ENCODE measurements at places on chromosomes 13 and 19. TPM values are rescaled to one million over a fixed set of nuclear protein-coding genes. Genes with fewer than 3 reads are reported as not detected.

The GMIP gene
- 10.8 TPM for total RNA-seq

DNA sequence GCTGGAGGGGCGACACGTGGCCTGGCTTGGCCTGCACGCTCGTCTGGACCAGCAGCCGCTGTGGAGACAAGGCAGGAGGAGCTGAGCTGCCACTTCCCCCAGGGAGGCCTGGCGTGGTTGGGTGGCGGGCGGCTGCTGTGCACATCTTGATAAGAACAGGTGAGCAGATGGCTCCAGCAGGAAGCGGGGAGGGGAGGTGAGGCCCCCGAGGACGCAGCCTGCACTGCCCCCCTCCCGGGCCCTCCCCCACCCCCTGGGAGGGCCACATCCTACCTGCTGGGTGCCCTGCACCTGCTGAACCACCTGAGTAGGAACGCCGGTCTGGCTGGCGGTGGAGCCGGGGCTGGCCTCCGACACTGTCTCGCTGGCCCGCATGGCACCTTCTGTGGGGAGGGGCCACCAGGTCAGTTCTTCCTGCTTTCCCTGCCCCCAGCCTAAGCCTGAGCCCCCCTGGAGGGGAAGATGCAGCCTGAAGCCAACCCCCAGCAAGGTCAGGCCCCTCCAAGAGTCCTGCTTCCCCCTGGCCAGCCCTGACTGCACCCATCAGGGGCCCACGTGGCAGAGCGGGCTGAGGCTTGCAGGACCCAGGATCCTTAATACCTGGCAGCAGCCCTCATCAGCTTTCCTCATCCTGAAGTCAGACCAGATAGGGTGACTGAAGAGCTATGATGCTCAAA is 22.8 kb downstream of the RFX1 start:
- no peak for DNase-seq

The ZNF667 gene
- total RNA-seq: 19.4 TPM

- no peak for DNase-seq
Observed at GRCh38 chr13:74550039-74550438, 415.8 kb upstream of the KLF12 start.

DNA sequence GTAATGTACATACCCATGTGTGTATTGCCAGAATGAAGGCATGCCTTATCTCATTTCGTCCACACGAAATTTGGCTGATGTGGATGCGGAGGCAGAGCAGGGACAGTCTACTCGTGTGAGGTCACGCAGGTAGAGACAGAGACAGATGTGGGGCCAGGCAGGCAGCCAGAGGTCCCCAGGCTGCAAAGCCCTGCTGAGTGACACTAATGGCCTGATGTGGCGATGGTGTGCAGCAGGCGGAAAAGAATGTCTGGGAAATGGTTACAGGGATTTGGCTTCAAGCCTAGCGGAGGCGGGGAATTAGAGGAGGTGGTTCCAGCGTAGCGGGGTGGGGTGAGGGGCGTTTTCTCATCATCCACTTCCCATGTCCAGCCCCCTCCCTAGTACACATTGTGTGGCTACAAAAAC is 4.2 kb upstream of the IZUMO2 start:
- DNase-seq: peak; percentile 11

DNA sequence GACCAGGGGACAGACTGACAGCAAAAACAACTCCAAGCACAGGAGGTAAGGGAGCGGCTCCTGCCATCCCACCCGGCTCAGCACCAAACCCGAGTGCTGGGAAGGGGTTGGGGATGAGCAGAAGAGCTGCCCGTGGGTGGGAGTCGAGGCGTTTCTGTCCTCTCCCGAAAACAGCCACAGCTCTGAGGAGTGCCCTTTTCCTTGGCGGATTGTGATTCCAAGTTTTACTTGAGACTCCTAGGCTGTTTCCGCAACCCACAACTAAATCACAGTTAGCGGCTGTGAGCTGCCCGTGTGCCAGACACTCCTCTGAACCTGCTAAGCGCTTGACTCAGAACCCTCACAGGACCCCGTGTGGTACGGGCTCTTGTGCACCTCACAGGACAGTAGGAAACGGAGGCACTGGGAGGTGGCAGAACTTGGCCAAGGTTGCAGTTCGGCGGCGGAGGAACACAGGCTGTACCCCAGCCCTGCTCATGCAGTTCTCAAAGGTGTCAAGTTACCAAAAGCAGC is 21.4 kb downstream of the CFAP97D2 start:
- DNase-seq: no peak

The ARHGEF1 gene
- total RNA-seq: 27.0 TPM

GRCh38 chr13:40665126-40666044 is 1.1 kb downstream of the FOXO1 start:
- no peak for DNase-seq

DNA sequence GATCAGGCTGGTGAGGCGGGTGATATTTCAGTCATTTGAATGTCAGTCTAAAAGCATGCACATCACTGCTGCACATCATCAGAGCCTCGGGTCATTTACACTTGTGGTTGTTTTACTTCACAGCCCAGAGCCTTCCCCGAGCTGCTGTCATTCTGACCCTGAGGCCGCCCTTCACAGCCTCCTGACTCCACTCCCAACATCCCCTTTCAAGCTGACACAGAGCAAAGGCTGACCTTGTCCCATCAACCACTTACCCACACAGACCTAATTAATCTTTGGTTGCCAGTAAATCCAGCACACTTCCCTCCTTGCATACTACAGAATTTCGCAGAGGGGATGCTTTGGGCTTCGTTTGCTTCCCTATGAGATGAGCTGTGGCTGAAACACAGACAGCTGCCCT is 528.1 kb downstream of the DIAPH3 start:
- DNase-seq: no peak

GRCh38 chr13:78160793-78161192 is 242.2 kb upstream of the EDNRB start:
- DNase-seq: no peak

DNA sequence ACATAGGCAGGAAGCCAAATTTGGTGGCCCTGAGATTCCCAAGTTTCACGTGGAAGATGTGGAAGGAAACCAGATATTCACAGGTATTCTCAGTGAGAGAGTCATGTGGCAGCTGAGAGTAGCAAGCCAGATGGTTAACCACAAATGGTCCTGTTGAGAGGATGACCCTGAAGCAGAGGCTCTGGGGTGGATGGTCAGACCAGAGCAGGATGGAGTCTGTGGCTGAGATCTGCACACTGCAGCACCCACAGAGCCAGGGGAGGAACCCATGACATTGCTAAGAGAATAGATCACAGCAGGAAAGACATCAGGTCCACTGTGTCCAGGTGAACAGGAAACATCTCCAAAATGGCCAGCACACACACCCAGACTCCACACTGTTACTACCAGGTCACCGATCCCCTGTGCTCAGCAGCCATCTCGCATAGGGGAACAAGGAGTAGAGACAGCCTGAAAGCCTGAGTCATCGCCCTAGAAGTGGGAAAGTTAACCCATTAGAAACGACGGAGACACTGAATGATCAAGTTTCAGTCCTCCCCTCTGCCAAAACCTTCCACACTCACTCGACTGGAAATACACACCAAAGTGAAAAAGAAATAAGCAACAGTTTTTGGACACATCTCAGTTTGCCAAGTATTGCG is 160.0 kb downstream of the RBM26 start:
- DNase-seq: no peak

- peak; percentile 85 for DNase-seq
Observed at GRCh38 chr13:102870677-102871415, 25.0 kb downstream of the ERCC5 start.

- DNase-seq: no peak
Observed at GRCh38 chr13:114143806-114144605, 11.6 kb upstream of the RASA3 start.

DNA sequence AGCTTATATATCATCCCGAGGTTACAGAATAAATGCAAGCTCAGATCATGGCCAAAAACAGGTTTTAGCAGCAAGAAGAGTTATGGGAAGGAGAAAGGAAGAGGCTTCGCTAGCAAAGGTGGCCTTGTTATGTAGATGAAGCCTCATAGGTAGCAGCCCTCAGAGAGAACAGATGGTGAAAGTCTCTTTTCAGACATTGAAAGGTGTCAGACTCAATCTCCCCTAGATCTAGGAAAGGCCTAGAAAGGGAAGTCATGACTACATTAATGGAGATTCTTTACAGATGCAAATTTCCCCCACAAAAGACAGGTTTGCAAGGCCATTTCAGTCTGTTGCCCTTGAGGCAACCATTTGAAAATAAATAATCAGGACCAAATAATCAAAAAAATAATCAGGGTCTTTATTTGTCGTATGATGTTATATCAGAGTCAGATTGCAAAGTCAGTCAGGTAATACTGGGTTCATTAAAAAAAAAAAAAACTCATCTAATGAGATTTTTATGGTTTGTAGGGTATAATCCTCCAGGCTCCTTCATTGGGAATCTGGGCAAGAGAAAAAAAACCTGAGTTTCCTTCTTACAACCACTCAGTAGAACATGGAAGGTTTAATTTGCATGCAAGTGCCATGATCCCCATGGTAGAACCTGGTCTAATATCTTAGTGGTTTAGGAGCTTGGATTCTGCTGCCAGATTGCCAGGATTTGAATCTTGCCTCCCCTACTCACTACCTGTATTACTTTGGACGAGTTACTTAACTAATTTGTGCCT is 50.8 kb upstream of the HTR2A start:
- DNase-seq: no peak

The MBD3L2 gene
- not detected for total RNA-seq

All from spinal cord (tissue), 10 donors.